ENCODE measurements at places on chromosomes 2 and 18. TPM values are rescaled to one million over a fixed set of nuclear protein-coding genes. Genes with fewer than 3 reads are reported as not detected.

DNA sequence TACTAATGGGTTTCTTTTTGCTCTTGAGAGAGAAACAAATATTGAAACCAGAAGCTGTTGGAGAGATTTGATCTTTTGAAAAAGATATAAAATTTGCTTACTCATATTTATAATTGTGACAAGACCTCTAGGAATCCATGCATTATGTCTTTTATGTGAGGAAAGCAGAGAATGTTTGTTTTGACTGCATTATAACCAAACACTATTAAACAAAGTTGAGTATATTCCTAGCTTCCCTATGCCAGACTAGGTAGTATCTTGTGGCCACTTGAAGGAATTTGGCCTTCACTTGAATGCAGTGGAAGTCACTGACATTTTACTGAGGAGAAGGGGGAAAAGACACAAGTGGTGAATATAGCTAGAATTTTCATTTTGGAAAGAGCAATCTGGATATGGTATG lies 521.8 kb upstream of the ZEB2 start:
- DNase-seq: no peak

- DNase-seq: no peak
Observed at GRCh38 chr2:85276571-85277118, 51.1 kb downstream of the TGOLN2 start.

- no peak for DNase-seq
Observed at GRCh38 chr18:4016391-4017049, 438.6 kb downstream of the DLGAP1 start.

DNA sequence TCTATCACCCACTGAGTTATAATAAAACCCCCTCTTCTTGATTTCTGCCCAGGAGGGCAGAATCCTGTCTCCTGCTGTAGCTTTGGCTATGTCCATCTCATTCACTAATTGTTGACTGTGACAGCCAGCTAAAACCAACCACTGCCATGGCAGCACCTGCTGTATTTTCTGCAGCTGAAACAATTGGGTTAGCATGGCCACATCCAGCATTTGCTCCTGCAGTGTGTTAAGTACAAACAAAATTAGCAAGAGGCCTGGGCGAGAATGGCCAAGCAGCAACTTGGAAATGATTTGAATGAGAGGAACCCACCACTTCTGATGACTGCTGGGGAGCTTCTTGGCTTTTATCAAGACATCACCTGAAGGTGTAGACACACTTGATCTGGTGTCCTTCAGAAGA lies 89.4 kb upstream of the LRRTM1 start:
- DNase-seq: no peak

GRCh38 chr18:67282796-67283195 lies 233.7 kb downstream of the DSEL start:
- DNase-seq: no peak

DNA sequence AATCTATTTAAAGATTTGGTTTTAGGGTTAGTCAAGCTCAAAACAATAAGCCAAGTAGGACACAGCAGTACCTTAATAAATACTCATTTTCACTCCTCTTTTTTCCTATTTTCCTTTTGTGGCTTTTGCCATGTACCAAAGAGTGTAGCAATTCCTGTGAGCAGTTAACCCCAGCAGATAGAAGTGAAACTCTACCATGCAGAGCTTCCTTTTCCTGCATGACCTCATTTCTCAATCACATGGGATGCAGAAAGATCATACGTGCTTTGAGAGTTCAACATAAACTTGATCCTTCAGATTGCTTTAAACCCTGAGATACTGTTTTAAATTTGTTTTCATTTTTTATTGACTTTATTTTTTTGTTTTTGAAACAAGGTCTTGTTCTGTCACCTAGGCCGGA lies 99.1 kb upstream of the ARHGAP15 start:
- DNase-seq: no peak

GRCh38 chr18:49441338-49441938 lies 19.0 kb downstream of the DYM start:
- DNase-seq: no peak

GRCh38 chr2:124798551-124798950 lies 773.5 kb downstream of the CNTNAP5 start:
- no peak for DNase-seq

GRCh38 chr2:211093743-211094303 lies 537.4 kb downstream of the CPS1 start:
- DNase-seq: no peak

- DNase-seq: no peak
Observed at GRCh38 chr2:209671020-209671680, 100.5 kb upstream of the UNC80 start.

DNA sequence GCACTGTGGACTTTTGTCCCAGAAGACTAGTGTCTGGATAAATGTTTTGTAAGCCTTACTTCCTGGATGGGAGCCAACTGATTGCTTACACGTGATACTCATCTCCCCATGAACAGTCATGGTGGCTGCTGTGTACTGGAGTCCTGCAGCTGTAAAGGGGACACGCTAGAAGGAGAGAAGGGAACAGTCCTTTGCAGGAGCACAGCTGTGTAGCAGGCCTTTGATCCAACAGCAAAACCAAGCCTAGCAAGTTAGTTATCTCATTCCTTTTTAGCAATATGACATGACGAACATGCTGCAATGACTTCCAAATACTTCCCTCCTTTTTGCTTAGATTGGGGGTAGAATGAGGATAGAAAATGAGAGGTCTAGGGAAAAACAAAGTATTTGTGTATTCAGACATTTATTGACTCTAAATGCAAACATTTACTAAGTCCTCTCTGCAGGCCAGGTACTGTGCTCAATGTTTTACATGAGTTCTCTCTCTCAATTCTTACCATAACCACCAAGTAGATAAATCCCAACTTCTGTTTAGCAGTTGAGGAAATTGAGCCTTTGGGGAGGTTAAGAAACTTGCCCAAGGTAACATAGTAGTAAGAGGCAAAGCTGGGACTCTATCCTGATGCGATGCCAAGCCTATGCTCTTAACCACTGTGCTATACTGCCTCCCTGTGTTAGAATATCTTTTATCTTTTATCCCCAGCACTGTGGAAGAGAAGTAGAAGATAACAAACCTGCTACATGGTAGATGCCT lies 55.4 kb upstream of the CD28 start:
- DNase-seq: no peak

GRCh38 chr2:54114936-54115283 lies 505 bp upstream of the ACYP2 start:
- DNase-seq: no peak

GRCh38 chr2:128593879-128594650 lies 275.4 kb upstream of the HS6ST1 start:
- no peak for DNase-seq

DNA sequence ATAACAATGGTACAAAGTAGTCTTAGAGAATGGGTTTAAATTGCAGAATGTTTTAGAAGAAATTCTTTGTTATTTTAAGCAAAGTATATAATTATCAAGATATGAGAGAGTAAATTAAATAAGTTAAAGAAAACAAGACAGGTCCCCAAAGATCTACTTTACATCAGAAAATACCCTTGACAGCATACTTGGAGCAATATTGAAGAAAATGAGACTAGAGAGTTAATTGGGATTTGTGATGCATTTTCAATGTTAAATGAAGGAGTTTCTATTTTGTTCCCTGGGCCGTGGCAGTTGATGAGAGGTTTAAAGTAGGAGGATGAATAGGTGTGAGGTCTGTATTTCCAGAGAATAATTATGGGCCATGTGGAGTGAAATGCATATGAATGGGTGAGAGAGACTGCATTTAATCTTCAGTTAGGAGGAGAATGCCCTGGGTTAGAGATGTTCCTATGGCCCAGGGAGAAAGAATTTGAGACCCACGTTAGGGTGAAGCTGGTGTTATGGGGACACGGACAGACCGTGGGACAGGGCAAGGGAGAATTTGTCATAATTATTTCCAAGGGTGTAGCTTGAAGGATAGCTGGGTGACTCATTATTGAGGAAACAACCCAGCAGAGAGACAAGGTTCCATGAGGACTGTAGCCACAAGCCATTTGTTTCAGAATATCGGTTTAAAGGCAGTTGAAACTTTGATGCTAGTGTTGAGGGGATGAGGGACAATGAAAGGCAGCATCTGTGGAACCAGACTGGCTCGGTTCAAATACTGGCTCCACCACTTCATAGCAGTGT lies 22.7 kb downstream of the MGAT5 start:
- DNase-seq: no peak

DNA sequence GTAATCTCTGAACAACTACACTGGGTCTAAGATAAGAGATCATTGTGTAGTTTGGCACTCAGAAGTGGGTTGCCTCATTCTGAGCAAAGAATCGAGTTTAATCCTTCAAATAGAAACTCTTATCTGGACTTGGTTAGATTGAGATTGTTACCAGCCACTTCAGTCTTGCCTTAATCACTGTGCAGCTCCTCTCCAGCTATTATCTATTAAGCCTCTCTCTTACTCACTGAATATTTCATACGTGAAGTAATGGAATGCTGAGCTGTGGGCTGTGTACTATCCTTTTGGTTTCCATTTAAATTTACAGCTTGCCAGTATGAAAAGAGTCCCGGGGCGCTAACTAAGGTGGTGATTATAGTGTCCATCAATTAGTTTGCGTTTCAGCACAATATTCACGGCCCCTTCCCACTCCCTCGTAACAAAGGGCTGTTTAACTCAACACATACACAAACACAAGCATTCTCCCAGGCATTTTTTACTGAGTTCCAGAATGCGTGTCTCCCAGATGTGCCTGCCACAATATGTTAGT lies 65.7 kb upstream of the NCKAP5 start:
- no peak for DNase-seq

Gene MPPE1
- total RNA-seq: 49.2 TPM

Gene TRIB2
- 45.4 TPM for total RNA-seq

Gene LIMS4
- total RNA-seq: 1.6 TPM

Gene DLX1
- total RNA-seq: not detected
